Thymus (tissue), 14 donors: ENCODE measurements at places on chromosomes 13 and 19.
A peak's percentile ranks its signal among the peaks of the same experiment; 100 is the strongest.

- peak overlapping the region; percentile 96 for H3K27ac ChIP-seq
- peak overlapping the region; percentile 66 for H3K4me3 ChIP-seq
- no peaks in the 10 kb centered on the region for H3K27me3 ChIP-seq
- DNase-seq = peak; percentile 87
- peaks cover 12% of the 10 kb centered on the region for H3K4me1 ChIP-seq
- peaks cover 45% of the 10 kb centered on the region for H3K36me3 ChIP-seq
These were observed 1.5 kb downstream of the TCF3 start for GRCh38 chr19:1650650-1651567.

GRCh38 chr19:50450369-50451222, 17.9 kb downstream of the MYBPC2 start:
- no peak for DNase-seq
- no peak overlapping the region for H3K27ac ChIP-seq
- H3K36me3 ChIP-seq = no peaks in the 10 kb centered on the region
- H3K4me3 ChIP-seq = no peak overlapping the region
- H3K27me3 ChIP-seq = peaks cover 5% of the 10 kb centered on the region

- no peaks in the 10 kb centered on the region for H3K27me3 ChIP-seq
- no peak overlapping the region for H3K27ac ChIP-seq
- DNase-seq = no peak
- no peaks in the 10 kb centered on the region for H3K4me1 ChIP-seq
- peaks cover 14% of the 10 kb centered on the region for H3K36me3 ChIP-seq
These were observed 63.7 kb upstream of the ZDHHC20 start for GRCh38 chr13:21522847-21523246.

- peaks cover 61% of the 10 kb centered on the region for H3K27me3 ChIP-seq
- DNase-seq = no peak
- no peaks in the 10 kb centered on the region for H3K36me3 ChIP-seq
- H3K27ac ChIP-seq = no peak overlapping the region
These were observed 1.6 kb downstream of the HCN2 start for GRCh38 chr19:591099-591958.

DNA sequence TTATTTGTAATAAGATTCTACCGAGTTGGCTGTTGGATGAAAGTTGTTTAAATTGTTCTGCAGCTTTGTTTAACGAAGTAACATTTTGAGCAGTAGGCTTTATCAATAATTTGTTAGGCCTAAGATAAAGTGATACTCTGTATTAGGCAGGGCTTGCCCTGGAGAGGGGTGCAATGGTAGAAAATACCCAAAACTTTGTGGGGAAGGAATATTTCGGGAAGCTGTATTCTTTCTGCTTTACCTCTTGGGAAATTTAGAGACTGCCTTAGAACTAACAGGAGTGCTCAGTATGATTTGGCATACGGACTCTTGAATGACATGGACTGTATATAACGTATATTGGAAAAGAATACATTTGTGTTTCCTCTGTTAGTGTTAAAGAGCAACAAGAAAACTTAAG, 2.5 kb downstream of the PDS5B start:
- DNase-seq = no peak
- no peak overlapping the region for H3K27ac ChIP-seq
- no peaks in the 10 kb centered on the region for H3K36me3 ChIP-seq
- peaks cover 9% of the 10 kb centered on the region for H3K4me1 ChIP-seq

DNA sequence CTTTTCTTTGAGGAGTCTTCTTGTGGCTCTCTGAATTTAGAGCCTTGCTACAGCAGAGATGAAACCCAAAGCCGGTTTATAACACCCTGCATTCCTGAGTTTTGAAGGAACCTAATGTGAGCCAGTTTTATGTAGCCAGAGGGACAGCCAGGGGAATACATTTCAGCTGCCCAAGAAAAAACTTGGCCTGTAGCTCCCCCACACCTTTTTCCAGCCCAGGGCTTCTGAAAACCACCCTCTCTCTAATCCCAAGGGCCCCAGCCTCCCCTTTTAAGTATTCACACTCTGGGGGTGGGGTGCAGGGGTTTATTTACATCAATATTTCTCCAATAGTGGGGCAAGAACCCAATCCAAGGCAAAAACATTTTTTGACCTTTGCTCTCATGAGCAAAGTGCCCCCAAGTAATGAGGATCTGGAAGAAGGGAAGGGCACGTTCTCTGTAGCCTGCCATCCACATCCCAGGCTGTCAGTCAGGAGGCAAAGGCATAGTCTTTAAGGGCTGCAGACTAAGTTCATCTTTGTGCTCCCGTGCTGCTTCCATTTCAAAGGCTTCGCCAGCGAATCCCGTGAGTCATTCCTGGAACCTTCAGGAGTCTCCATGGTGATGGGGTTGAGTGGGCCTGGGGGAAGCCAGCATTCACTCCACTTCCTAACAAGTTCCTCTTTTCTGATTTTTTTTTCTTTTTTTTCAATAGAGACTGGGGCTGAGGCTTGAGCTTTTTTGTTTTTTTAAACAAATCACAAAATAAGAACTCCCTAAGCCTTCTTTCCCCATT, 33.2 kb upstream of the MEDAG start:
- no peak overlapping the region for H3K4me3 ChIP-seq
- peaks cover 7% of the 10 kb centered on the region for H3K27me3 ChIP-seq
- DNase-seq = no peak
- no peaks in the 10 kb centered on the region for H3K36me3 ChIP-seq
- H3K4me1 ChIP-seq = no peaks in the 10 kb centered on the region

- DNase-seq = no peak
- no peak overlapping the region for H3K4me3 ChIP-seq
- H3K27me3 ChIP-seq = no peaks in the 10 kb centered on the region
These were observed 337.0 kb upstream of the SLC10A2 start for GRCh38 chr13:103403148-103403740.

DNA sequence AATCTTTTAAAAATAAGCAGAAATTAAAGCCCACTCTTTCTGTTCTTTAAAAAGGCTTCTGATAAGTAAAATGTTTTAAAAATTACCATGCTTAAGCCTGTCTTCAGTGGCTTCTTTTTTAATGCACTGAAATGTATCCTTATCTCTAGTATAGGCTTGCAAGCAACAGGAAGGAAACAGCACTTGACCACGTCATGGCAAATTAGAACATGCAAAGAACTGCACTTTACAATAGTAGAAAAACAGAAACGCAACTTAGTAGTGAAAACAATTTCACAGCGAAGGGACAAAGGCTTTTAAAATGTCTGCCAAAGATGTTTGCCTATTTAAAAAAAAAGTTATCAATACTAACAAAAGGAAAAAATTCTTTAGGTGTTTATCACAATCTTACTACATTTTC, 36.3 kb downstream of the ELF1 start:
- DNase-seq = peak; percentile 84
- H3K36me3 ChIP-seq = peaks cover 9% of the 10 kb centered on the region
- no peaks in the 10 kb centered on the region for H3K27me3 ChIP-seq
- H3K4me1 ChIP-seq = peaks cover 16% of the 10 kb centered on the region
- H3K4me3 ChIP-seq = peak overlapping the region; percentile 57

GRCh38 chr13:46598140-46598819, 45.3 kb downstream of the LRCH1 start:
- H3K36me3 ChIP-seq = no peaks in the 10 kb centered on the region
- H3K27ac ChIP-seq = peak overlapping the region; percentile 41
- H3K4me1 ChIP-seq = peaks cover 44% of the 10 kb centered on the region
- DNase-seq = no peak
- no peaks in the 10 kb centered on the region for H3K27me3 ChIP-seq

GRCh38 chr13:101307181-101307701, 109.1 kb downstream of the NALCN start:
- no peak overlapping the region for H3K4me3 ChIP-seq
- no peaks in the 10 kb centered on the region for H3K4me1 ChIP-seq
- H3K36me3 ChIP-seq = no peaks in the 10 kb centered on the region
- H3K27ac ChIP-seq = no peak overlapping the region

GRCh38 chr13:76937281-76937820, 11.0 kb upstream of the ACOD1 start:
- DNase-seq = no peak
- no peak overlapping the region for H3K27ac ChIP-seq
- H3K4me1 ChIP-seq = no peaks in the 10 kb centered on the region
- no peaks in the 10 kb centered on the region for H3K36me3 ChIP-seq
- no peaks in the 10 kb centered on the region for H3K27me3 ChIP-seq
- no peak overlapping the region for H3K4me3 ChIP-seq
